ENCODE measurements at places on chromosomes 4 and X. TPM values are rescaled to one million over a fixed set of nuclear protein-coding genes. Genes with fewer than 3 reads are reported as not detected.
A peak's percentile ranks its signal among the peaks of the same experiment; 100 is the strongest.

GRCh38 chrX:69896046-69896445, 153.7 kb downstream of the AWAT2 start:
- no peak for DNase-seq

DNA sequence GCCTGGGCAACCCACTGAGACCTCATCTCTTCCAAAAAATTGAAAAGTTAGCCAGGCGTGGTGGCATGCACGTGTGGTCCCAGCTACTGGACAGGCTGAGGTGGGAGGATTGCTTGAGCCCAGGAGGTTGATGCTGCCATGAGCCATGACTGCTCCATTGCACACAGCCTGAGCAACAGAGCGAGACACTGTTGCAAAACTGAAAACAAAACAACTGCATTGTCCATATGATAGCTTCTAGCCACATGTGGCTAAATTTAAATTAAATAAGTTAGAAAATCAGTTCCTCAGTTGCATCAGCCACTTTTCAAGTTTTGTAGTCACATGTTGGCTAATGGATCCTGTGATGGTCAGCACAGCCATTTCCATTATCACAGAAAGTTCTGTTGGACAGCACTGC, 67.9 kb downstream of the GAB1 start:
- peak; percentile 30 for DNase-seq

GRCh38 chrX:46649421-46650260, 76.1 kb downstream of the CHST7 start:
- no peak for DNase-seq

GRCh38 chr4:91909963-91910362, 393.8 kb upstream of the GRID2 start:
- DNase-seq: no peak

DNA sequence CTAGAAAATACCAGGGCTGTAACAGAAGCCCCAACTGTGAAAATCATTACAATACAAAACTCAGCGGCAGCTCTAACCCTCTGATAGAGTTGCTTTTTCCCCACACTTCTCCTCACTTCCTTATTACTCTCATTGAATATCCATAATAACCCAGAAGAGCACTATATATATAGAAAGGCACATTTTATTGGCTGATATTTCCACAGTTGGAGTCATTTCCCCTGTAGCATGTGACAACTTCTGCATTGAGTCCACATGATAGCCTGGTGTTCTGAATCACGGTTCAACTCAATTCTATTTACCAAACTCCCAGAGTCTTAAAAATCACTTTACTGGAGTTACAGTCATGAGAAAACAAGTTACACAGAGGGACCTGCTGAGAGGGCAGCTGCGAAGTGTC, 46.6 kb upstream of the NWD2 start:
- DNase-seq: no peak

- DNase-seq: no peak
Observed at GRCh38 chr4:92952426-92952825, 648.7 kb downstream of the GRID2 start.

GRCh38 chrX:132483951-132484350, 4.9 kb downstream of the MBNL3 start:
- DNase-seq: peak; percentile 5

GRCh38 chr4:173318648-173319211, 15.4 kb downstream of the HMGB2 start:
- peak; percentile 57 for DNase-seq

GRCh38 chr4:180923486-180923885, 1319.7 kb upstream of the TENM3 start:
- no peak for DNase-seq

DNA sequence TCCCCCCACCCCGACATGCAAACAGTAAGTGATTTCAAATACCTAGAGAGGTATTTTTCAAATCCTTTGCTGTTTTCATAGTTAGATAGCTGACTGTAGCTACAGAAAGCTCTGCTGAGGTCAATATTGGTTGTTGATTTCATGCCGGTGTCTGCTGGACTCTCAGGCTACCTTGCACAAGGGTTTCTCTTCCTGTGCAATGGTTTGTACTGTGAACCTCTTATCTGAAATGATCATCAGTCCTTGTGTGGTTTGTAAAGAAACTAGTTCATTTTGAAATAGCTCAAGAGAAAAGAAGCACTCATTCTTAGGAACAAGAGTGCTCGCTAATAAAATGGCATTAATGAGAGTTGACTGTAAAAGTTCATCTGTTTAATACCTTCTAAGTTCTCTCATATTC, 2.1 kb downstream of the MTM1 start:
- DNase-seq: no peak

GRCh38 chr4:37641886-37642849, 44.0 kb downstream of the RELL1 start:
- no peak for DNase-seq

GRCh38 chrX:138756234-138756633, 44.7 kb upstream of the FGF13 start:
- peak; percentile 54 for DNase-seq

DNA sequence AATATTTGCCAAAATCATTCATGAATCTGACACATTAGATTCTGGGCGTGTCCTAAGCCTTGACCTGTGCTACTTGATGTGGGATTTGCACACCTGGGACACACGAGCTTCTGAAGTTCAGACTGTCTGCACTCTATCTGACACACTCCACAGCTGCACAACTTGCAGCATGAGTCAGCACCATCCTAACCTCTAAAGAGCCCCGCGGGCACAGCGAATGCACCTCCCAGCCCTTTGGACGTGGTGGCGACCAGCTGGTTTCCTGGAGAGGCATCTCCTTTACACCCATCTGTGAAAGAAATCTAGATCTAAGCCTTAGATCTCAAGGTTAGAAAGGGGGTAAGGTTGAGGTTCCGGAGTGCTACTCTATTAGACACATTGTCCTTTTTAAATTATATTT, 69.2 kb downstream of the SORBS2 start:
- DNase-seq: no peak

DNA sequence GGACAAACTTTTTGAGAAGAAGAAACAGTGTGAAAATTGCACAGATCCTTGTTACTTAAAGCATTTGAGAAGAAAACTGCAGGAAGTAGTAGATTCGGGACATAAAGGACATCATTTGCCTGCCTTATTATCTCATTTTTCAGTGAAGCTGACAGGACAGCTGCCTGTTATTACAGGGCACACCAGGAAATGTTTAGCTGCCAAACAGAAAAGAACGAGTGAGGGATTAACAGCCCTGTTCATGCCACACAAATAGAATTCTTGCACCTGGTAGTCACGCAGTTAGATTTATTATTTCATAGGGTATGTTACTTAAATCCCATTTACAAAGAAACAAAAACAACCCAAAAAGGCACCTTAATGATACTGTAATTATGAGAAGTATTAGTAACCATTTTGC, 100.6 kb downstream of the CHIC2 start:
- DNase-seq: no peak

- DNase-seq: no peak
Observed at GRCh38 chr4:3688018-3688998, 77.9 kb upstream of the ADRA2C start.

DNA sequence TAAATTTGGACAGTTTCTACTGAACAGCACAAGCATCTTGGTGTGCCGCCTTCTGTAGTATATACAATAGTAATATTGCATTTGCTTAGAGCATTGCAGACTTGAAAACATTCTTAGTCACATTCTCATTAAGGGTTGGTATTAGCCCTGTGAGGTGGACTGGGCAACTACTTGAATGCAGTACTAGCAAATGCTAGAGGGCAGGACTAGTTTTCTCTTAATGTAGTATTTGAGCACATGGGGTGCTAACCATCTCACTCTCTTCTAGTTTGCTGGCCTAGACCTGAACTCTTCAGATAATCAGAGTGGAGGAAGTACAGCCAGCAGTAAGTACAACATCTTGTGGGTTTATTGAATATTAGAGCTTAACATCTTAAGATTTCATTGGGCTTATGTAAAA, 3.2 kb downstream of the DDX3X start:
- DNase-seq: no peak

GRCh38 chr4:54959131-54959530, 166.3 kb downstream of the KDR start:
- no peak for DNase-seq

Gene HTRA3
- 1.7 TPM for total RNA-seq

Gene TCP11X2
- not detected for total RNA-seq

Gene AKAP4
- not detected for total RNA-seq

Gene RNF212
- total RNA-seq: 5.3 TPM

Gene CT47B1
- total RNA-seq: not detected

Gene MSX1
- total RNA-seq: 2.3 TPM

Gene DCLK2
- total RNA-seq: 3.4 TPM

Gene SPOCK3
- total RNA-seq: 0.25 TPM

Gene PDLIM3
- 19.6 TPM for total RNA-seq

Gene MAGEC3
- total RNA-seq: not detected

Gene MAGEE2
- not detected for total RNA-seq

Gene EGF
- total RNA-seq: 3.3 TPM

Gene USP17L15
- not detected for total RNA-seq
